Effector memory CD4-positive, alpha-beta T cell (primary cell): ENCODE measurements at places on chromosomes 16 and 17.
A peak's percentile ranks its signal among the peaks of the same experiment; 100 is the strongest.

DNA sequence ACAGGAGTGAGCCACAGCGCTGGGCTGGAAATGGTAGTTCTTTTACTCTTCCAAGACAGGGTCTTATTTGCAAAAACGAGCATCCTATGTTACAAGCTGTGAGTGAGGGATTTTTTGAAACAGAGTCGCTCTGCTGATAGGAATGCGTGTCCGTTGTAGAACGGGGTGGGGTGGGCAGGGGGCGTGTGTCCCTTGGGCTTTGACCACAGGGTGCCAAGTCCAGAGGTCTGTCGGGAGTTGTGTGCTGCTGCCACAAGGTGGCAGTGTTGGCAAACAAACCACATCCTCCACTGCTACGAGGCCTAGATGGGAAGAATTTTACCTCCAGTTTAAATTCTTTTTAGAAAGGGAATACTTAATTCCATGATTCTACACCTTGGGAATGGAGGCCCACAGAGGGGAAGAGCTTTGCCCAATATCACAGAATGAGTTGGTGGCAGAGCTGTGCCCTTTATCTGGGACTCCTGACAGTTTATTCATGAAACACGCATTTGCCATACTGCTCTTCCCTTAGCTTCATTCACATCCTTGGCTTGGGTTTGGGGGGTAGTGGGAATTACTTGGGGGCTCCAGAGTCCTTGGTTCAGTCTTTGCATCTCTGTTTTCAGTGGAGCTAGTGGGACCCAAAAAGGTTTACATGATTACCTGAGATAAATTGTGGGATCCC lies 30.6 kb upstream of the ETV4 start:
- DNase-seq = peak; percentile 38
- H3K4me3 ChIP-seq = no peak overlapping the region
- H3K27ac ChIP-seq = no peak overlapping the region
- H3K36me3 ChIP-seq = no peaks in the 10 kb centered on the region
- H3K27me3 ChIP-seq = no peaks in the 10 kb centered on the region

- no peaks in the 10 kb centered on the region for H3K27me3 ChIP-seq
- no peak for DNase-seq
- peaks cover 16% of the 10 kb centered on the region for H3K36me3 ChIP-seq
- H3K4me1 ChIP-seq = no peaks in the 10 kb centered on the region
Observed at GRCh38 chr17:75806822-75807500, 22.4 kb downstream of the UNK start.

DNA sequence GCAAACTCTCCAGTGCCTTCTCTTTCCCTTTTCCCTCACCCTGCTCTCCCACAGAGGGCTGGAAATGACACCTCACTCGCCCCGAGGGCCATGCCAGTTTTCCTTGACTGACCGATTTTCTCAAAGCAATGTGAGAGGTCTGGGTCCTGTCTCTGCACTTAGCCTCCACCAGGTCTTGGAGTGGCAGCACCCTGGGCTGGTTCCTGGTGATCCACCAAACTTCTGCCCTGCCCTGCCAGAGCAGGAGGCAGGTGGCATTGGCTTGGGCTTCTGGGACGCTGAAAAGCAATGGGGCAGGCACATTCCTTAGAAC lies 97.5 kb downstream of the RAB11FIP4 start:
- no peak for DNase-seq
- no peaks in the 10 kb centered on the region for H3K27me3 ChIP-seq
- H3K36me3 ChIP-seq = no peaks in the 10 kb centered on the region

DNA sequence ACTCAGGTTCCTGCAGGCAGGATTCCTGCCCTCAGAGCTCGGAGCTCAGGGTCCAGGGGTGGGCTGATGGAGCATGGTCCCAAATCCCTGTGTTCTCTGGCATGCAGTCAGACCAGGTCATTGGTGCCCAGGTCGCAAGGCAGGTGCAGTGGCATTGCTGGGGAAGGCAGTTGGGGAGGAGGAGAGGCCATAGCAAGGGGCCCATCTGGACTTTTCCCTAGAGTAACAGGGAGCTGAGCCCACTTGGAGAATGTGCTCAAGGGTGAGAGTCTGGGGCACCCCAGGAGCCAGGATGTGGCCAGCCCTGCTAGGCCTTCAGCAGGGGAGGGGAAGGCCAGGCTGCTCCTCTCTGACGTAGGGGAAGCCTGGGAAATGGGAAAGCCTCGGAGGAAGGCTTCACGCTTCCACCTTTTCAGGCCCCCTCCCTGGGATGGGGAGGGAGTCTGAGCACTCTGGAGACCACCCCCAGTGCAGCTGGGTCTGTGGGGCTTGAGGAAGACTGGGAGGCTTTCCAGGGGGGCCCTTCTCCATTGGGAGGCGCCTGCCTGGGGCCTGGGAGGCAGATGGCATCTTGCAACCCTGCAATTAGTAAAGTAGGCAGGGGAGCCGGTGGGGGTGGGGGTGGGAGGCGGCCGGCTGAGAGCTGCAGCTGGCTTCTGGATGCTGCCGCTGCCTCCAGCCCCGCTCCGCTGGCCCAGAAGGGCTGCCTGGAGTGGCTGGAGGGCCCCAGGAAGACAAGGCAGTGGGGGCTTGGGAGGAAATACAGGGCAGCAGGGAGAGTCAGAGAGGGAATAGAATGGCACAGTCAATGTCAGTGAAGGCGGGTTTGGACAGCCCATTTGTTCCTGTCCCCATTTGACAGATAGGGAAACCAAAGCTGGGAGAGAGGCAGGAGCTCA lies 21.1 kb upstream of the DOK4 start:
- H3K27me3 ChIP-seq = no peaks in the 10 kb centered on the region
- no peak overlapping the region for H3K4me3 ChIP-seq
- no peak for DNase-seq
- no peaks in the 10 kb centered on the region for H3K4me1 ChIP-seq
- H3K36me3 ChIP-seq = no peaks in the 10 kb centered on the region

DNA sequence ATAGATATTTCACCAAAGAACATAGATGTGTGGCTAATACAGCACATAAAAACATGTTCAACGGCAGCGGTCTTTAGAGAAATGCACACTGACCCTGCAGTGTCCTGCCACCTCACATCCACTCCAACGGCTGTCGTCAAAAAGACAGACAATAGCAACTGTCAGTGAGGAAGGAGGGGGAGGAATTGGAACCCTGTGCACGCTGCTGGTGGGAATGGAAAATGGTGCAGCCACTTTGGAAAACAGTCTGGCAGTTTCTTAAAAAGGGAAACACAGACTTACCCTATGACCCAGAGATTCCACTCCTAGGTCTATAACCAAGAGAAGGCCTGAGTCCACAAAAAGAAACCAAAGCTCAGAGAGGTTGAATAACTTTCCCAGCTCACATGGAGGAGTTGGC lies 7.7 kb downstream of the CEP295NL start:
- H3K27ac ChIP-seq = no peak overlapping the region
- no peaks in the 10 kb centered on the region for H3K4me1 ChIP-seq
- no peaks in the 10 kb centered on the region for H3K36me3 ChIP-seq
- no peak for DNase-seq
- no peak overlapping the region for H3K4me3 ChIP-seq

- peaks cover 3% of the 10 kb centered on the region for H3K4me1 ChIP-seq
- no peak within 1 kb of the TSS for H3K4me3 ChIP-seq
- H3K27ac ChIP-seq = no peak within 1 kb of the TSS
- no peak for DNase-seq
- H3K27me3 ChIP-seq = peaks cover 12% of the 10 kb centered on the region
- H3K36me3 ChIP-seq = no peaks in the 10 kb centered on the region
Observed at GRCh38 chr16:70685938-70686375, at the start of gene MTSS2. Gene MTSS2, minus strand, starts transcription at chr16:70686053. Its CDS starts 262 bp downstream, at chr16:70685791.

GRCh38 chr17:17859909-17860765 lies 23.4 kb upstream of the SREBF1 start:
- no peak overlapping the region for H3K27ac ChIP-seq
- peaks cover 13% of the 10 kb centered on the region for H3K4me1 ChIP-seq

- H3K36me3 ChIP-seq = peaks cover 82% of the 10 kb centered on the region
- no peaks in the 10 kb centered on the region for H3K27me3 ChIP-seq
- no peak for DNase-seq
- no peak overlapping the region for H3K4me3 ChIP-seq
- H3K27ac ChIP-seq = no peak overlapping the region
Observed at GRCh38 chr17:8463099-8463498, 27.4 kb downstream of the NDEL1 start.

DNA sequence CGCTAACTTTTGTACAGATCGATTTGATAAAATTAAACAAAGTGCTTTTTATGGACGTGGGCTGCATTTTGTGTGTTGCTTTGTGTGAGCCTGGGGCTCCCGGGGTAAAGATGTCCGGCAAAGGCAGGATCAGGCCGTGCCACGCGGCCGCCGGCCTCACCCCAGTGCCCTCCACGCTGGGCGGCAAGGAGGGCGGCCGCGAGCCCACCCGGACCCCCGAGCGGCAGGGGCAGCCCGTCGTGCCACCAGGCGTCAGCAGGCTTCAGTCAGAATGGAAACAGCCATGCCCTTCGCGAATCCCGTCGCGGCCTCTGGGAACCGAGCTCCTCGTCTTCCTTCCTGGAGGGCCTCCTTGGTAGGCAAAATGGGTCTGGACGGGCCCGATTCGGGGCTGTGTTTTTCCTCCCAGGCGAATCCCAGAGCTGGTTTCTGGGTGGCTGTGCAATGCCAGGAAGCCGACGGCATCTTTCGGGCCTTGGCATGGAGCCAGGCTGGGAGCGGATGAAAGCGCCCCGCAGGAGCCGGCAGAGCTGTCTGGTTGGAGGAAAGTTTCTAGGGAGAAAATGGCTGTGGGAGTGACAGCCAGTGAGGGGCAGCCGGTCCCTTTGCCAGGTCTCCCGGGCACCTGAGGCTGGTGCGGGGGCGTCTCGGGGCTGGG lies 5.5 kb downstream of the SOX8 start:
- no peak for DNase-seq
- H3K27me3 ChIP-seq = no peaks in the 10 kb centered on the region
- peaks cover 7% of the 10 kb centered on the region for H3K4me1 ChIP-seq
- H3K27ac ChIP-seq = no peak overlapping the region
- H3K36me3 ChIP-seq = no peaks in the 10 kb centered on the region

DNA sequence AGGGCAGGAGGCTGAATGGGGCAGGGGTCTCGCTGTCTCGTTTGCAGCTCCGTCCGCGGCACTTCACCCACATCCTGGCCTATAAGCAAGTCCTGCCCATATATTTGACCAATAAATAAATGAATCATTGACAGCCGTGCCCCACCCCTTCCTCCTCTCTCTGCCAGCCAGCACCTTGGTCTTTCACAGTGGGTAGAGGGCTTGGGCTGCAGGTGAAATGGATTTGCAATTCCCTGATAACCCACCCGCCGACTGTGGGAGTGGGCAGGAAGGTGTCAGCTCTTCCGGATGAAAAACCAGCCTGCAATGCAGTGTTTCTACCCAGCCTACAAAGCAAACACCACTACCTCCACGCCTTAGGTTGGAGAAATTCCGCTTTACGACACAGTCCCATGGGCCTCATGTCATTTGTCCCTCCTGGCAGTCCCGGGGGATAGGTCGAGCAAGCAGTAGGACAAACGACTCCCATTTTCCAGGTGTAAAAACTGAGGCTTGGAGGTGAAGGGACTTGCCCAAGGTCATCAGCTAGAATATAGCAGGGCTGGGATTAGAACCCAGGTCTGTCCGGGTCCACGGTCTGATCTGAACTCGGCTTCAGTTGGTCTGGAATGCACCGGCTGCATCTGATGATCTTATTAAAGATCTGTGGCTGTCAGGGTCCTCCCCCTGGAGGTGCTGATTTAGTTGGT lies 79.0 kb downstream of the ABCC1 start:
- H3K36me3 ChIP-seq = peaks cover 10% of the 10 kb centered on the region
- H3K27me3 ChIP-seq = no peaks in the 10 kb centered on the region
- H3K27ac ChIP-seq = no peak overlapping the region
- DNase-seq = no peak
- peaks cover 20% of the 10 kb centered on the region for H3K4me1 ChIP-seq
- no peak overlapping the region for H3K4me3 ChIP-seq

DNA sequence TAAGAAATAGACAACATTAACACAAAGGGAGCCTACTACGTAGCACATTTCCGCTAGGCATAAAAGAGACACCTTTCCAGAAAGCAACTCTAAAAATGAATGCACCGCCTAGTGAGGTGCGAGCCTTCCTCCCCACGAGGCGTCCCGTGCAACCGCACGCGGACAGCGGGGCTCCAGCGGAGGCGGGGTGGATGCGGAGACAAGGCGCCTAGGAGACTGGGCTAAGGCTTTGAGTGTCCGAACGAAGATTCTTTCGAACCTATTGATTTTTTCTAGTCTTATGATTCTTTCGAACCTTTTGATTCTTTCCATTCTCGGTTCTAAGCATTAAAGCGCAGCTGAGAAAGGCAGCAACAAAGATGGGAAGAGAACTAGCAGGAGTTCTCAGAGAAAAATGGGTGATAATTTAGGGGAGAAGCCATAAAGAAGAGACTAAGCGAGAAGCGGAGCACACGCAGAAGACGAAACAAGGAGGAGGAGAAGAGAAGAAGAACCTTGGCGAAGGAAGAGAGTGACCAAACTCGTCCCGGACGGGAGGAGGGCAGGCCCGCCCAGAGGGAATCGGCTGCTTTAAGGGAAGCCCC lies 394 bp upstream of the CPD start:
- peak overlapping the region; percentile 90 for H3K4me3 ChIP-seq
- peak overlapping the region; percentile 80 for H3K27ac ChIP-seq
- peak; percentile 46 for DNase-seq
- no peaks in the 10 kb centered on the region for H3K27me3 ChIP-seq
- peaks cover 28% of the 10 kb centered on the region for H3K4me1 ChIP-seq

- DNase-seq = no peak
- H3K36me3 ChIP-seq = no peaks in the 10 kb centered on the region
- no peak overlapping the region for H3K27ac ChIP-seq
- no peaks in the 10 kb centered on the region for H3K27me3 ChIP-seq
Observed at GRCh38 chr17:64202683-64203344, 60.2 kb downstream of the TEX2 start.

DNA sequence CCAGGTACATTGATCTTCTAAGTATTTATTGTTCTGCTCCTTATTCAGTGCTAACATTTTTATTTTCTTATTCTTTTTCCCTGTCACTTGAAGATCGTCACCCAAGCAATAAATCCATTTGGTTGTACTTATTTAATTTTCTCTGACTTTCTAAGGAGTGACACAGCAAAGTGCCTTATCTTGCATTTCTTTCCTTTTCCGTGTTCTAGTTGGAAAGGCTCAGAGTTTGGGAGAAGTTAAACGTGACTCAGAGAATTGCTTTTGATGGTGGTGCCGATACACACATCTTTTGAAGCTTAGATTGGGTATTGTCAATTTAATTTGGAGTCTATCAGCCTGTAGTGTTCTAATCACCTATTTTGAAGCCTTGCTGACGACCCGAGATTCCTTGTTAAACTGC lies 72.0 kb downstream of the PITPNC1 start:
- no peak overlapping the region for H3K4me3 ChIP-seq
- H3K27ac ChIP-seq = peak overlapping the region; percentile 26
- H3K27me3 ChIP-seq = no peaks in the 10 kb centered on the region
- H3K36me3 ChIP-seq = no peaks in the 10 kb centered on the region

DNA sequence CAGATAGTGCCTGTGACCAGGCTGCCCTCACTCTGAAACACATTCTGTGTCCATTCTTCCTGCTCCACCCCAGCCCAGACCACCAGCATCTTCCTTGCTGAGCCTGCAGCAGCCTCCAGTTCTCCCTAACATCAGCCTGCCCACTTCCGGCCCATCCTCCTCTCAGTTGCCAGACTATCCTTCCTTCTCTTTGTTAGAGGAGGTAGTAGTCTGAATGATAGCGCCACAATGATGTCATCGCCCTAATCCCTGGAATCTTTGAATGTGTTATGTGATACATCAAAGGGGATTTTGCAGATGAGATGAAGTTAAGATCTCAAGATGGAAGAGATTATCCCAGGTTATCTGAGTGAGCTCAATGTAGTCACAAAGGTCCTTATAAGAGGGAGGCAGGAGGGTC lies 3.2 kb upstream of the ZDHHC1 start:
- H3K4me1 ChIP-seq = peaks cover 6% of the 10 kb centered on the region
- no peak overlapping the region for H3K27ac ChIP-seq
- H3K27me3 ChIP-seq = peaks cover 21% of the 10 kb centered on the region
- no peaks in the 10 kb centered on the region for H3K36me3 ChIP-seq

GRCh38 chr17:74981318-74981978 lies 6.0 kb upstream of the CDR2L start:
- no peak for DNase-seq
- H3K36me3 ChIP-seq = no peaks in the 10 kb centered on the region
- peak overlapping the region; percentile 56 for H3K4me3 ChIP-seq
